ENCODE measurements at places on chromosomes 1 and 21.

GRCh38 chr1:168148916-168149315 lies 12.2 kb upstream of the GPR161 start:
- no peak for DNase-seq

DNA sequence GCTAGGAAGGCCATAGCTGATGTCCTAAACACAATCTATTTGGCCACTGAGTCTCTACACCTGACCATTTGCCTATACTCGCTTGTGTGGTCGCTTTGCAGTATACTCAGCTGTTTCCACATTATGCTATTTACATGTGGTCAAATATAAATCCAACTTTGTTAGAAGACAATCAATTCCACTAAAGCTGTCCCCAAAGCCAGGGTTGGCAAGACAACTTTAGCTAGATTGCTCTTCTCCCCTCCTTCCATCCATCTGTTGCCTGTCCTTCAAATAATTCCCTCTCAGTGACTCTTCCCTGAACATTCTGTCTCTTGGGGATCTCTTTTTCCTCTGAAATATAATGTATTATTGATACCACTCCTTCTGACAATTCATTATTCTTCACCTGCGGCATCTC lies 30.1 kb downstream of the AVPR1B start:
- DNase-seq = no peak

DNA sequence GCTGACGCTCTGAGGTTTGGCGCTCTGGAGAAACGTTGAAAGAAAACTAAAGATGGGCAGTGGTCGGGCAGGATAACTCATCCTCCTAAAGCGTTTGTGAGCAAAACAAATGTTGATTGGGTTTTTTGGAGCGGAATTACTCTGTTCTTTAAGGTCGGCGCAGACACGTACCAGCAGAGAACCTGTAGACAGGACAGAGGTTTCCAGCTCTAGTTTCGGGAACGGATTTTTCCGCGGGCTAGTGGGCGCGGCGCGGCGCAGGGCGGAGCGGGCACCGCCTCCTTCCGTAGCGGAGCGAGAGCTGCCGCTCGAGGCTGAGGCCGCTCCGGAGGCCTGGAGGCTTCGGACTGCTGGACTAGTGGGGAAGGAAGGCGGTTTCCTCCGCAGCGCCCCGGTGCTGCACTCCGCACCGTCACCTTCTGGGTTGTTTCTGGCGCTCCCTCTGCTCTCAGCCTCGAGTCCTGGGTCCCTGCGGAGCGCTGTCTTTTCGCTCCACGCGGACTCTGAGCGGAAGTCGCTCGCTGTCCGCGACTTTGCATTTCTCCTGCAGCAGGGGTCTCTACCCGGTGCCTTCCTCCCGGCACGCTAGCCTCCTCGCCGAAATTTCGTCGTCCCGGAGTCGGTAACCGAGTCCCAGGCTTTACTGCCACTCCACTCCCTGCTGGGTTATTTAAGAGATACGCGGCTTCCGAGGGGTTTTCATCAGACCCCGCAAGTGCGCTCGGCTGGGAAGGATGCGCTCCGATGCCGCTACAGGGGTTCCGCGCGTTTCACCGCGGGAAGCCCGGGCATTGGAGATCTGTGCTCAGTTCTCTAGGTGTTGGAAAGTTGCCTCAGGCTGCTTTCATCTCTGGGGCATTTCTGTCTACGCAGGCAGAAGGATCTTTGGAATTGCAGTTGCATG lies 7.0 kb downstream of the FOXD2 start:
- DNase-seq = peak; percentile 68

DNA sequence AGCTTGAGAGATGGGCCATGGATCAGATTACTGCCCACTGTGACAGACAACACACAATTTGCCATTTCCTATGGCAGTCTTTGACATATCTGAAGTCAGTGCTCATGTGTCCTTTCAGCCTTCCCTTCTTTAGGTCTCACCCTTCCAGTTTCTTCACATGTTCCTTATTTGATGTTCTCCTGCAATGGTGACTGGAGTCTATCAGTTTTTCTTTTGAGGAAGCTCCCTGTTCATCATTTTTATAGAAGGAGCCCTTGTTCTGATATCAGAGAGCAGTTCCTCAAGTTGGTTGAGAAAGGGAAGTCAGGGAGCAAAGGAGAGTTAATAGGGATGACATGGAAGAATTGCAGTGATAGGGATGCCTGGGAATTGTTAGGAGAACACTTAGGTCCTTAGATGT lies 42.2 kb downstream of the DISC1 start:
- no peak for DNase-seq

- DNase-seq = no peak
These were observed 17.9 kb upstream of the LAPTM5 start for GRCh38 chr1:30775433-30775975.

GRCh38 chr1:208772891-208773290 lies 528.7 kb upstream of the PLXNA2 start:
- DNase-seq = no peak

DNA sequence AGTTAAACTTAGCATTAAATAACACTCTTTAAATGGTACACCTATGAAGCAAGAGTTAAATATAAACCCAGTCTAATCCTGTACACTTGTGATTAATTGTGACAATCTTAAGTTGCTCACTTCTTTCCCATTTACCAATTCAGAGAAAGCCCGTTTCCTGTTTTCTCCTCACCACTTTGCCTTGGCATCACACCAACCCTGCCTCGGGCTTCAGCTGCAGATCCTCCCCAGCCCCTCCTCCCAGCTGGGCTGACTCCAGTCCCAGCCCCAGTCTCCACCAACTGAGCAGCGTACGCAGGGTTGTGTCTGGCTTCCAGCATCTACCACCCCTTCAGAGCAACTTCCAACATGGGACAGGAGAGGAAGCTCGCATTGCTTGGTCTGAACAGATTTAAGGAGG lies 4.1 kb downstream of the PYCR2 start:
- DNase-seq = no peak

GRCh38 chr1:41528726-41529605 lies 44.5 kb upstream of the EDN2 start:
- DNase-seq = no peak

GRCh38 chr1:48687282-48688045 lies 89.2 kb downstream of the BEND5 start:
- peak; percentile 36 for DNase-seq

GRCh38 chr1:102089791-102090190 lies 93.1 kb upstream of the OLFM3 start:
- no peak for DNase-seq

GRCh38 chr1:50308878-50309277 lies 114.4 kb downstream of the DMRTA2 start:
- peak; percentile 71 for DNase-seq

GRCh38 chr1:234655328-234656069 lies 45.5 kb upstream of the IRF2BP2 start:
- no peak for DNase-seq

- DNase-seq = peak; percentile 36
These were observed 309.5 kb downstream of the NPHP4 start for GRCh38 chr1:5682626-5683225.

GRCh38 chr1:199173356-199173755 lies 534.5 kb downstream of the PTPRC start:
- DNase-seq = no peak

GRCh38 chr1:103582464-103582863 lies 11.1 kb downstream of the AMY2B start:
- DNase-seq = no peak

- DNase-seq = no peak
These were observed 166.9 kb downstream of the COL11A1 start for GRCh38 chr1:102941366-102941947.

DNA sequence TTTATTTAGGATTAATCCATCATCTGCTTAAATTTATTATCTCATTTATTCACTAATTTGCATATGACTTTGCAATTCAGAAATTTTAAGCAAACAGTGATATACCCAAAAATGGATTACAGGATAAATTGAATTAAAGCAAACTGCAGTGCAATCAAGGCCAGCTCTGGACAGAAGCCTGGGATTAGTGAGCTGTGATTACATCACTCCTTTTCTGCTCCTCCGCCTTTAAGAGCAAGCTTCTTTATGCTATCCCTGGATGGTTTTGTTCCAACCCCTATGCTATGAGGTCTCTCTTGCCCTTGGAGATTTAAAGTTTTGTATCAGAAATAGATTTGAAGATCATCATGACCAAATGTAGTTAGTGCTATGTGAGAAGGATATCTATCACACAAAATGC lies 32.6 kb downstream of the GPR52 start:
- DNase-seq = no peak

GRCh38 chr1:90384193-90384592 lies 332.9 kb downstream of the BARHL2 start:
- DNase-seq = peak; percentile 6

- DNase-seq = no peak
These were observed 73.3 kb downstream of the TAS1R2 start for GRCh38 chr1:18786149-18786548.

DNA sequence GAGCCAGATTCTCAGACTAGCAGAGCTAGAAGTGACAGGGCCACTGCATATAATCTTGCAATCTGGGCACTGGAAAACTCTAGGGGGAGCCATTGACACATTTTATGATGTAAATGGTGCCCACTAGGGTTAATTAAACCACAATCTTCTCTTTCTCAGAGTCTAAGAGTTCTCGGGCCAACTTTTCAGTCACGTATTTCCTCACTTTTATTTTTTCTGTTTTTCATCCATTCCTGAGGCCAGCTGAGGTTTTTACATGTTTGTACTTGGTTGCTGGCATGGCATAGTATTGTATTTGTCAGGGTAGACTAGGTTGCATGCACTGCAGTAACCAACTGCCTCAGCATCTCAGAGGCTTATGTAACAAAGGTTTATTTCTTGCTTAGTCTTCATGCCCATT lies 138.2 kb downstream of the ZNF326 start:
- peak; percentile 25 for DNase-seq

- DNase-seq = no peak
These were observed 482.0 kb downstream of the SETD4 start for GRCh38 chr21:35578347-35578782.

- DNase-seq = peak; percentile 43
These were observed 300.0 kb downstream of the RRAGC start for GRCh38 chr1:38559446-38560165.

DNA sequence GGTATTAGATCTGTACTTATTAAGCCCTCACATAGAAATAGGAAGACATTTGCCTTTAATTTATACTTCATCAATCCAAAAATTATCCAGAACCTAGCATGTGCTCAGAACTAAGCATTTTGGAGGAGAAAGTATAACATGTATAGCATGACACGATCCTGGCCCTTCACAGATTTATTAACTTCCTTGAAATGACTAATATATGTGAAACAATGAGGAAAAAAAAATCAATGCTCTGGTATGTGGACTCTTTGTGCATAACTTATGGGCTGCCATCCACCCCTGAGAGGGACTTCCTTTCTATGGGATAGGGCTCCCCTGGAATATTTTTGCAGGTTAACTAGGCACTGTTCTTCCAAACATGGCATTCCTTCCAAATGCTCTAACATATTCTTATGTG lies 36.6 kb downstream of the CCDC185 start:
- DNase-seq = no peak

DNA sequence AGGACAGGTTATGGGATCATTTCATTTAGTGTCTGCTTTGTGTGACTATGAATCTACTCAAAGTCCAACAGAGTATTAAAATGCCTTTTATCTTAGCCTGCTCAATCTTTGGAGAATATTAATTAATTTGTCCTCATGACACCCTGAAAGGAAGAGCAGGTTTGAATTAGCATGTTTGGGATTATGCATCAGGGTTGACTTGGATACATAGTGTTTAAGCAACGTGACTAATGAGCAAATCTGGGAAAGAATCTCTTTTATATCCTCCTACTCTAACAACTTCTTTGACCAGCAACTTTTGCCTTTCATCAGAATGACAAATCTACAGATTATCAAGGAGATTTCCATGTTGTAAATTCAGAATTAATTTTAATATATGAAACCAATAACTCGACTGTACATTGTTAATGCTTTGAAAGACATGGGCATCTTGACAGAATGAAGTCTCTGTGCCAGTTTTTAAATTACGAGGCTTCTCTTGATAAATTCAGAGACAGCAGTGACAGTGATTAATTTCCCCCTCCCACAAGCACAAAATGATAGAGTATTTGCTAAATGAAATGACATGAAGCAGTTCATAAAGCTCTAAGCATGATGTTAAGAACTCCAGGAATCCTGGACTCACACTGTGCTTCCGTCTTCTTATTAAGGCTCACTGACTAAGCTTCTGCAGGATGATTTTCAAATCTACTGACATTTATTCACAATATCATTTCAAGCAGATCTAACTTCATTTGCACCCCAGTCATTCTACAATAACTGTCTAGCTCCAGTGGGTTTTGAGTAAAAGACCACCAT lies 156.5 kb downstream of the PCNX2 start:
- DNase-seq = no peak
